Vagina (tissue), 2 donors: ENCODE measurements at places on chromosomes 7 and 10. TPM values are rescaled to one million over a fixed set of nuclear protein-coding genes. Genes with fewer than 3 reads are reported as not detected.
A peak's percentile ranks its signal among the peaks of the same experiment; 100 is the strongest.

- no peak overlapping the region for H3K4me3 ChIP-seq
- no peaks in the 10 kb centered on the region for H3K36me3 ChIP-seq
- peaks cover 13% of the 10 kb centered on the region for H3K4me1 ChIP-seq
- no peak overlapping the region for H3K27ac ChIP-seq
- H3K27me3 ChIP-seq = no peaks in the 10 kb centered on the region
- DNase-seq = no peak
Measured at GRCh38 chr7:130435311-130435854, 5.4 kb downstream of the CEP41 start.

DNA sequence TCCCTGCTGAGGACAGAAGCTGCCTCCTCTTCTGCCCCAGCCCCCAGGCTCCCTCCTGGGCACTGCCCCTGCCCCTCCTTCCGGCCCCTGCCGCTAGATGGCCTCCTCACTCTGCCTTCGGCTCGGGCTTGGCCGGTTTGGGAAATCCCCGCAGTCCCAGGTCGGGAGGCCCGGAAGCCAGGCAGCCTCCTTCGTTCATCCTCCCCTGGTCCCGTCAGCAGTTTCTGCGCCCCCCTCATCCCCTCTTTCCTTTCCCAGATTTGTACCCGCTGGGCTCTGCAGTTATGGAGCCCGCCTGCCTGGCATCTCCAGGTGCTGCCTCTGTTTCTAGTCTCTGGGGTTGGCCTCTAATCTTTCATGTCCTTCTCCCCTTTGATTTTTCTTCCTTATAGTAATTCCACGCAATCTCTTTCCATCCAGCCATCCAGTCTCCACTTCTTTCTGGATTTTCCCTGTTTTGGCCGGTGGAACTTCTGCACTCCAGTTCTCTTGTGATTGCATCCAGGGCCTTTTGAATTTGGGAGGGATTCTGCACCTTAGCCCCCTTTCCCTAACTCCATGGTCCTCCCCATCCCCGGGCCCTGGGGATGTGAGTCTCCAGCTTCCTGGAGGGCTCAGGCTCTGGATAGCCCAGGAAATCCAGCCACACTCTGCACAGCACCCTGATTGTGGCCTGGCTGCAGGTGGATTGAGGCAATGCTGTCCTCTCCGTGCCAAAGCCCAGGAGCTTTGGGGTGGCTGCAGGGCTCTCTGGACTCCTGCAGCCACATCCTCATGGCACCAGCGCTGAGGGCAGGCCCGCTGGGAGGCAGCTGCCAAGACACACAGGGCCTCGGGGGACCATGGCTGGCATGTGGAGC is 3.3 kb upstream of the SHH start:
- peaks cover 10% of the 10 kb centered on the region for H3K4me1 ChIP-seq
- H3K27ac ChIP-seq = no peak overlapping the region
- no peaks in the 10 kb centered on the region for H3K36me3 ChIP-seq
- no peak for DNase-seq
- H3K27me3 ChIP-seq = no peaks in the 10 kb centered on the region

GRCh38 chr10:77405771-77406241 is 231.8 kb downstream of the KCNMA1 start:
- H3K4me1 ChIP-seq = peaks cover 27% of the 10 kb centered on the region
- no peak for DNase-seq
- peak overlapping the region; percentile 46 for H3K27ac ChIP-seq

- H3K27me3 ChIP-seq = no peaks in the 10 kb centered on the region
- no peak overlapping the region for H3K27ac ChIP-seq
- no peaks in the 10 kb centered on the region for H3K4me1 ChIP-seq
- DNase-seq = no peak
Measured at GRCh38 chr10:54554028-54554427, 247.0 kb downstream of the PCDH15 start.

PNLIPRP1 gene
- total RNA-seq = not detected

ADAM12 gene
- total RNA-seq = 3.7 TPM

ARHGEF5 gene
- total RNA-seq = 23.3 TPM

DNA sequence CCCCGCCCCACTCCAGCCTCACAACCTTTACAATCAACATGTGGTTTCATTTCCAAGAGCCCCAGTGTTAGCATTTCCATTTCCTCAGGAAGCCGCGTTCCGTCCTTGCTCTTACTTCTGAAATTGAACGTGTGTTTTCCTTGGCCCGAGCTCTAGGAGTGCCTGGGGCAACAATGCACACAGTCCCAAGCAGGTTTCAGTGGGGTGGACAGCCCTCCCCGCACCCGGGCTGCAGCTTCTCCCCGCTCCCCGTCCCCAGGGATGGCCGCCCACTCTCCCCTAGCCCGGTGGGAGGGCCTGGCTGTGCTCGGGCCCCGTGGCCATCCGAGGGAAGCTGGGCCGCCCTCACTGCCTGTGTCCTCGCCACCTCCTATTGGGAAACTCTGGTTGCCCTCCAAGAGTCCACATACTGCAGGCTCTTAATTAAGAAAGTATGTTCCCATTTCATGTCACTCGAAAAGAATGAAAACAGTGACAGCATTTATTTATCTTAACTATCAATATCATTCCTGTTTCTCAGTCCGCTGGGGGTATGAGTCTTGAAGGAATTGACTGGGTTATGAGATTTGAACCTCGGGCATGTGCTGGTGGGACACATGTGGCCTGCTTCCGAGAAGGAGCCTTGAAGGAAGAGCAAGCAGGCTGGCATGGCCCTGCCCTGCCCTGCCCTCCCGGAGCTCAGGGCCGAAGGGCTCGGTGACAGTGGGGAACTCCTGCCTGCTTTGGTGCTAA is 163.8 kb downstream of the GRK5 start:
- peak overlapping the region; percentile 80 for H3K27ac ChIP-seq
- H3K4me1 ChIP-seq = peaks cover 77% of the 10 kb centered on the region
- peak overlapping the region; percentile 8 for H3K4me3 ChIP-seq
- H3K27me3 ChIP-seq = no peaks in the 10 kb centered on the region
- no peaks in the 10 kb centered on the region for H3K36me3 ChIP-seq
- no peak for DNase-seq

DNA sequence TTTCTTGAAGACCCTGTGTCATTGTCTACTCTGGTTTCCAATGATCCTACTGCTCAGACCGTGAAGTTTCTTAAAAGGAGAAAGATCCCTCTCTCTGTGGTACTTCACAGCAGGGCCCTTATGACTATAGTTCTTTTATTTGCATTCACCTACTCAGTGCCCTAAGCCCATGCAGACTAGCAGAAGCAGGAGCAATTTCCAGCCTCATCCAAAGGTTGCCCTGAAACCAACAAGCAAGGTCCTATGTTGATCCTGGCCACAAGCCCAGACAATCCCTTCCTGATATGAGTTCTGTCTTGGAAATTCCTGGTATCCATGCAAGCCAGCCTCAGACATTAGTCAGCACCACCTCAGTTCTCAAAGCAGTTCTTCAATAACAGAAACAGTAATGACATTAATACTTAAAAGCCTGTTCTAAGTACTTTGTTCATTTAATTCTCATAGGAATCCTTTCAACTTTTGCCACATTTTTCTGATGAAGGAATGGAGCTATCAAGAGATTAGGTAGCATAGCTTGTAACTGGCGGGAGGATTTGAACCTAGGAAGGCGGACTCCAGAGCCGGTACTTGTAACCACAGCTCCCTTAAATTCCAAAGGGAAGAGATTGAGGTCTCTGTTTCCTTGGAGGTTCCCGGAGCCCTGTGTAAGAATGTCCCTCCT is 58.1 kb upstream of the ST8SIA6 start:
- no peak overlapping the region for H3K27ac ChIP-seq
- H3K36me3 ChIP-seq = no peaks in the 10 kb centered on the region
- no peak overlapping the region for H3K4me3 ChIP-seq
- no peak for DNase-seq
- no peaks in the 10 kb centered on the region for H3K4me1 ChIP-seq

GRCh38 chr7:130421684-130422083 is 19.1 kb downstream of the CEP41 start:
- H3K4me1 ChIP-seq = no peaks in the 10 kb centered on the region
- no peak for DNase-seq
- H3K4me3 ChIP-seq = no peak overlapping the region
- H3K27me3 ChIP-seq = no peaks in the 10 kb centered on the region
- no peak overlapping the region for H3K27ac ChIP-seq

DNA sequence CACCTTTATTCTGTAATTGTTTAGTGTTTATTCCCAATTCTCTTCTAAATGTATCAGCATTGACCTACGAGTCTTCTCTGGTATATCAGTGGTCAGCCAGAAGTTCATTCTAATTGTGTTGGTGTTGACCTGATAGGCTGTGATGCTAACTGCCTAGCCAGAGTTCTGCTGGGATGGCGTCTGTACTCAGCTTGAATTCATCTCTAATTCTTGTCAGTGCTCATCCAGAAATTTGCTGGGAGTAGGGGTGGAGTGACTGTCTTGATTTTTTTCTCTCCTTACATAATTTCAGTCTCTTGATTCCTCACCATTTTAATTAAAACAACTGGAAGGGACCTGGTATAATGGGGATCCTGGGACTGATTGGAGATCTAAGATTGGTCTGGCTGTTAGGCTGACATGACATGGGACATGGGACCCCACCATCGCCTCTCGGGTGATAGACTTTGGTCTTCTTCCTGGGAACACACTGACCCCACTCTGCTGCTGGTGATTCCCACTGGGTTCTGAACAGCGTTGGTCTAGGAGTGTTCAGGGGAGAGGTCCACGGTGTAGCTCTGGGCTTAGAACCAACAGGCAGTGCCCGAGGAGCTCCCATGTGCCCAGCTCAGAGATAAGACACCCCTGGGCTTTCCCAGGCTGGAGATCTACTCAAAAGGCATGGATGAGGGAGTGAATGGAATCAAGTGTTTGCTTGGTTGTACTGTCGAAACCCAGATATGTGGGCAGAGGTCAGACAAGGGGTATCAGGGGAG is 3.8 kb downstream of the NEURL1 start:
- no peaks in the 10 kb centered on the region for H3K36me3 ChIP-seq
- H3K4me3 ChIP-seq = no peak overlapping the region
- no peak overlapping the region for H3K27ac ChIP-seq
- DNase-seq = no peak
- peaks cover 27% of the 10 kb centered on the region for H3K4me1 ChIP-seq

GRCh38 chr10:74047304-74047703 is 49.4 kb downstream of the VCL start:
- H3K27ac ChIP-seq = peak overlapping the region; percentile 60
- no peaks in the 10 kb centered on the region for H3K27me3 ChIP-seq
- H3K4me1 ChIP-seq = peaks cover 45% of the 10 kb centered on the region

ZNF488 gene
- total RNA-seq = not detected

DNA sequence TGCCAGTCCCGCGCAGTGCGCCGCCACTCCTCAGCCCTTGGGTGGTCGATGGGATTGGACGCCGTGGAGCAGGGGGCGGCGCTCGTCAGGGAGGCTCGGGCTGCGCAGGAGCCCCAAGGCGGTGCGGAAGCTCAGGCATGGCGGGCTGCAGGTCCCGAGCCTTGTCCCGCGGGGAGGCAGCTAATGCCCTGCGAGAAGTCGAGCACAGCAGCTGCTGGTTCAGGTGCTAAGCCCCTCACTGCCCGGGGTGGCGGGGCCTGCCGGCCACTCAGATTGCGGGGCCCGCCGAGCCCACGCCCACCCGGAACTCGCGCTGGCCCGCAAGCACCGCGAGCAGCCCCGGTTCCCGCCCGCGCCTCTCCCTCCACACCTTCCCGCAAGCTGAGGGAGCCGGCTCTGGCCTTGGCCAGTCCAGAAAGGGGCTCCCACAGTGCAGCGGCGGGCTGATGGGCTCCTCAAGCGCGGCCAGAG is 14.4 kb upstream of the WASL start:
- H3K27ac ChIP-seq = no peak overlapping the region
- H3K4me3 ChIP-seq = no peak overlapping the region
- H3K27me3 ChIP-seq = no peaks in the 10 kb centered on the region
- no peaks in the 10 kb centered on the region for H3K36me3 ChIP-seq
- H3K4me1 ChIP-seq = no peaks in the 10 kb centered on the region
